Thymus (tissue), 14 donors: ENCODE measurements at places on chromosomes 2 and 18. TPM values are rescaled to one million over a fixed set of nuclear protein-coding genes. Genes with fewer than 3 reads are reported as not detected.

Gene TFPI
- total RNA-seq, result 16.1 TPM

Gene CASP10
- 12.2 TPM for total RNA-seq

Gene C2orf80
- total RNA-seq, result not detected

Gene INHA
- 0.05 TPM for total RNA-seq

DNA sequence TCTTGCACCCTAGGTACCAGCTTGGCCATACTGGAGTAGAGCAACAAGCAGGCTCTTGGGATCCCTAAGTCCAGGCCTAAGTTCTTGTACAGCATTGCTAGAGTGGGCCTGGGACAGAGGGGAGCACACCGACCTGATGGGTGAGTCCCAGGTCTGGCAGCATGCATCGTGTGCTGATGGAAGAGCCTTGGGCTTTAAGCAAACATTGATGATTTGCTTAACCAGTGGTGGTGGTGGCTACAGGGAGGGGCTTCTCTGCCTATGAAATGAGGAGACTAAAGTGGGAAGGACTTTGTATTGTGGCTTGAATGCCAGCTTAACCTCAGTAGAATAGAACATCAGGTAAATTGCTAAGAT is 39.2 kb upstream of the UXS1 start:
- no peak for DNase-seq

Gene KHK
- total RNA-seq, result 1.5 TPM

GRCh38 chr2:145206496-145207281 is 686.8 kb upstream of the ZEB2 start:
- no peak for DNase-seq

Gene TUBA4B
- 0.05 TPM for total RNA-seq

DNA sequence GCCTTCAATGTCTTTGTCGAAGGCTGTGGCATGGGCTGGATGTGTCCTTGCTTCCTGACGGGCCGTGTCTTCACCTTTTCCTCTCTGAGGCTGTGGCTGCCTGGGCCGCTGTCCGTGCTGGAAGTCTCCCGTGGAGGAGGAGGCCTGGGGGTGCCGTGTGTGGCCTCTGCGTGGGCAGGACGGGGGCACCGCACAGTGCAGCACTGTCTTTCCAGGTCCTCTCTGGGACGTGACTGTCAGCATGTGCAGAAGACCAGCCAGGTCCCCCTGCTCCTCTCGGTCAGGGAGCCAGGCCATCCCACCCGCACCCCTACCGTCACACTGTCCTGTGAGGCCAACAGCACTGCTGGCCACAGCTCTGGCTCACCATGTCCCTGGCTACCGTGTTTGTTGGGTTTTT is 64.4 kb upstream of the ZNF236 start:
- DNase-seq, result no peak

Gene CTLA4
- total RNA-seq, result 10.6 TPM

GRCh38 chr2:42925742-42926433 is 133.5 kb upstream of the HAAO start:
- DNase-seq, result no peak

Gene TUBB8B
- 0.14 TPM for total RNA-seq

DNA sequence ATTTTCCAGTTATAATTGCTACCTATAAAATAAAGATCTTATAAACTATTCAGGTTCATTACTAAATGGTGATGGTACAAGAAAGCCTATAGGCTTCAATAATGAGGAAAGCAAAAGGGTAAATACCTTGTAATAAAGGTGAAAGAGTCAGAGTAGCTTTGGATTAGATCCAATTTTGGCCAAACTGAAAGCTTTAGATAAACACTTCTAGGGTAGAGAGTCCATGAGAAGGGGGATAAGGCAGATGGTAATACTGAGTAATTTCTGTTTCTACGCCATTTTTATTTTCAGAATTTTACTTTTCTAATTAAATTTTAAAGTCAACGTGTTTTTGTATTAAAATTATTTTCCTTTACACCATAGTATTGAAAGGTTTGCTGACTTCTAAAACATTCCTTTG is 9.4 kb downstream of the CASP8 start:
- DNase-seq, result no peak

- no peak for DNase-seq
Measured at GRCh38 chr18:28715206-28715605, 538.3 kb upstream of the CDH2 start.

GRCh38 chr18:26546170-26546874 is 2.0 kb downstream of the KCTD1 start:
- no peak for DNase-seq

GRCh38 chr2:230010501-230010900 is 58.2 kb downstream of the SLC16A14 start:
- DNase-seq, result no peak

GRCh38 chr18:63067939-63068338 is 251.6 kb downstream of the BCL2 start:
- DNase-seq, result no peak

DNA sequence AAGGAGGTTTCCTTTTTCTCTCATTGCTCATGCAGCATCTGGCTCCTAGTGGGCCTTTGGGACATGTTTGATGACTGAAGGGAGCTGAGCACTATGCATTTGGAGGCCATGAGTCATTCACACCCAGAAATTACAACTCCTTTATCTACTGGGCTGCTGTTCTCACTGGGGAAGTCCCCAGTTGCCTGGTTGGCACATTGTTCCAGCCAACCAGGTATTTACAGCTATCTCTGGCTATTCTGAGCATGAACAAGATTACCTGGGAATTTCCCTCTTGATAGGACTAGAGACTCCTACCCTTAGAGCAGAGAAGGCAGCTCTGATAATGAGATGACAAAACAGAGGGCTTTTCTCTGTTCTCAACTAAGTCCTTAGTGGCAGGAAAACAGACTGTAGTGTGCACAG is 206.5 kb downstream of the SETBP1 start:
- peak; percentile 14 for DNase-seq

Gene SERPINB5
- 6.1 TPM for total RNA-seq

Gene ALPP
- total RNA-seq, result 0.09 TPM

DNA sequence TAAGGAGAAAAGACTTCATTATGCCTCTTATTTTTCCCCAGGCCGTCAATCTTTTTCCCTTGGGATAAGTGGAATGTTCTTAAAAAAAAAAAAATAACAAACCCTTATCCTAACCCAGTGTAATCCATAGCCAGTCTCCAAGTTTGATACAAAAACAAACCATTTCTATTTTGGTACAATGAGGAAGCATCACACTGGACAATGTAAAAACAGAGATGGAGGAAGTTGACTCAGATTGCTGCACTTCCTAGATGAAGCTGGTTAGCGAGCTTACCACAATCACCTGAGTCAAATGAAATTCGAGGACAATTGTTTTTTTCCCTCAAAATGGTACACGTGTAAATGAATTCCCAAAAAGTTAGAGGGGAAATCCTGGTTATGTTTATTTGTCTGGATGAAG is 259.7 kb downstream of the TCF4 start:
- DNase-seq, result no peak

Gene USP34
- 54.5 TPM for total RNA-seq

Gene GRHL1
- 1.2 TPM for total RNA-seq

Gene SP9
- total RNA-seq, result not detected
